ENCODE measurements at places on chromosomes 7 and 10. TPM values are rescaled to one million over a fixed set of nuclear protein-coding genes. Genes with fewer than 3 reads are reported as not detected.

Gene TCAF2
- 22.4 TPM for polyA plus RNA-seq

Gene HKDC1
- not detected for polyA plus RNA-seq

Gene IGF2BP3
- 27.5 TPM for polyA plus RNA-seq

Gene MKX
- polyA plus RNA-seq = 0.93 TPM

Gene CPVL
- 21.4 TPM for polyA plus RNA-seq

Gene HOXA4
- polyA plus RNA-seq = 24.6 TPM

Gene UPF2
- polyA plus RNA-seq = 20.4 TPM

Gene ANKRD26
- 12.3 TPM for polyA plus RNA-seq

Gene CPA2
- polyA plus RNA-seq = 0.28 TPM

Gene ADIRF
- 11.6 TPM for polyA plus RNA-seq

Gene MUC3A
- 0.10 TPM for polyA plus RNA-seq

Gene EEPD1
- polyA plus RNA-seq = 14.7 TPM

Gene TMEM60
- 11.3 TPM for polyA plus RNA-seq

Gene CYP2C9
- 0.13 TPM for polyA plus RNA-seq

Gene NPC1L1
- polyA plus RNA-seq = 0.08 TPM

Gene AKR1C4
- not detected for polyA plus RNA-seq

Gene ZNF425
- polyA plus RNA-seq = 4.5 TPM

Gene PRLHR
- polyA plus RNA-seq = not detected

Gene CDNF
- polyA plus RNA-seq = 2.9 TPM

Gene VWC2
- polyA plus RNA-seq = 0.04 TPM

Gene ENO4
- 0.19 TPM for polyA plus RNA-seq

Gene ARHGAP21
- 60.5 TPM for polyA plus RNA-seq

Gene KCNMA1
- polyA plus RNA-seq = 15.2 TPM

Gene PSD
- 4.9 TPM for polyA plus RNA-seq

Gene ADAM12
- 18.6 TPM for polyA plus RNA-seq

Gene RPEL1
- polyA plus RNA-seq = not detected

Gene NT5C3A
- polyA plus RNA-seq = 29.0 TPM

Gene ELFN1
- polyA plus RNA-seq = 6.7 TPM

Gene C10orf95
- polyA plus RNA-seq = 0.30 TPM

Gene GSAP
- 5.0 TPM for polyA plus RNA-seq

Gene SGPL1
- 31.7 TPM for polyA plus RNA-seq

Gene VSTM2A
- not detected for polyA plus RNA-seq

Gene STAG3
- 25.7 TPM for polyA plus RNA-seq

Gene LRRD1
- polyA plus RNA-seq = 0.75 TPM

Gene SPDYE6
- polyA plus RNA-seq = 11.5 TPM

Gene SPDYE2
- polyA plus RNA-seq = 14.8 TPM

Gene SCIN
- polyA plus RNA-seq = 0.80 TPM

Gene MSS51
- polyA plus RNA-seq = 47.4 TPM

Gene C7orf57
- polyA plus RNA-seq = not detected

Gene MCU
- polyA plus RNA-seq = 121 TPM

Gene TSPAN12
- polyA plus RNA-seq = 57.2 TPM

Gene SP8
- not detected for polyA plus RNA-seq

Gene MYOF
- polyA plus RNA-seq = 51.4 TPM

Gene RNF148
- polyA plus RNA-seq = not detected

Gene C10orf143
- polyA plus RNA-seq = 3.1 TPM

Gene DYNC1I1
- polyA plus RNA-seq = 0.58 TPM

Gene TMEM140
- polyA plus RNA-seq = 14.6 TPM

Gene ASIC3
- polyA plus RNA-seq = 4.2 TPM

Gene CTBP2
- 41.4 TPM for polyA plus RNA-seq

Gene VSTM4
- 53.3 TPM for polyA plus RNA-seq

Gene MOGAT3
- polyA plus RNA-seq = not detected
